NCI-H748 treated with DMSO at 0.1 percent for 48 hours (cell line): ENCODE measurements at places on chromosomes 5 and 9.
A peak's percentile ranks its signal among the peaks of the same experiment; 100 is the strongest.

- DNase-seq = no peak
Observed at GRCh38 chr5:168969326-168969886, 331.5 kb downstream of the SLIT3 start.

DNA sequence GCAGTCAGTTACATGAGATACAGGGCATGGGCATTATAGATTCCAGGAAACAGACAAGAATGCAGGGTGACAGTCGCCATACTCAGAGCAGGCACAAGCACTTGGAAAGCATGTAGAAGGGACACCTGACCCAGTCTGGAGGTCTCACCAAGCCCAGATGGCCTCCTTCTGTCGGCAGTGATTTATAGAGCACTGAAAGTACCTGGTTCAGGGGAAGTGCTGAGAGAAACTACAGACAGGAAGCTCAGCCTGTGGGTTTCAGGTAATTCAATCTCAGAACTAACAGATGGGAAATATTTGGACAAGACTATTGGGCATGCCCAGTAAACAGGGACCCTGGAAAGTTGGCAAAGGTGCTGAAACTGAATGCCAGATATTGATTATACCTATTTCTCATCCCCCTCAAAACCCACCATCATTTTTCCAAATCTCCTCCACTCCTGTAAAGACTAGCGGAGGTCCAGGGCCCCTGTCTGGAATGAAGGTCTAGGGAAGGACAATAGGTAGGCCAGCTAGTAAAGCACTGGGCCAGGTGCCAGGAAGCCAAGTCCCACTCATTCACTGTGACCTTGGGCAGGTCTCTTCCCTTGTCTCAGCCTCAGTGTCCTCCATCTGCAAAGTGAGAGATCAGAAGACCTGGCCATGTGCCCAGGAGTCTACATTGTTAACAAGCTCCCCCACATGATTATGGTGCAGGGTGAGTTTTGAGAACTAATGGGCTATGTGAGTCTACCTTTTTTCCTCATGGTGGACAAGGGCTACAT is 26.9 kb downstream of the KLHL3 start:
- no peak for DNase-seq

DNA sequence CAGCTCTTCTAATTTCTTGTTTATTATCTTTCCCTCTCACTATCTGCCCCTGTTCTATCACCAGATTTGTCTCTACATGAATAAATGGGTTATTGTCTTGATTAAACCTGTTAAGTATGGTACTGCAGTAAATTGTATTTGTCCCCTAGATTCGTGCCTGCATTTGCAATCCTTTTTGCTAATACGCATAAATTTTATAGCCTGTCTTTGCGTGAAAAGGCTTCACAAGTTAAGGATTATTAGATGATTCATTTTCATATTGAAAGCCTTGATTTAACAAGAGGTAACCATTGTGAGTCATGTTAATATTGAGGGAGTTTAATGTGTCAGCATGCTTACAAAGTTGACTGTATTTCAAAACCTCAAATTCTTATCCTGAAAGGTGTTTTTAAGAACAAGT is 204.6 kb downstream of the PCSK1 start:
- no peak for DNase-seq

DNA sequence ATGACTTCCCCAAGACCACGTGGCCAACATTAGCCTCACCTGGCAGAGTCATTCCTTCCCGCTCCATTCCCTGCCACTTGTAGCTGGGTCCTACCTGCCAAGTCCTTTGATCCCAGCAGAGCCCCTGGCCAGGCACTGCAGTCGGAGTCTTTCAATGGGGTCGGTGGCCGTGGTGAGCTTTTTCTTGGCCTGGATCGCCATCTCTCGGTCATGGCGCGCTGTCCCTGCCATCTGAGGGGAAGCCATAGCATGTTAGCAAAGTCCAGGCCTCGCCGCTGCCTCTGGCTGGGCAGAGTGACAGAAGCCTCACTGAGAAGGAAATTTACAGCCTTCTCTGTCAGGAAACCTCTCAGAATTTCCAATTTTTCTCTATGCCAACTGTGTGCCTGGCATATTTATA is 17.5 kb downstream of the CAPSL start:
- peak; percentile 35 for DNase-seq

DNA sequence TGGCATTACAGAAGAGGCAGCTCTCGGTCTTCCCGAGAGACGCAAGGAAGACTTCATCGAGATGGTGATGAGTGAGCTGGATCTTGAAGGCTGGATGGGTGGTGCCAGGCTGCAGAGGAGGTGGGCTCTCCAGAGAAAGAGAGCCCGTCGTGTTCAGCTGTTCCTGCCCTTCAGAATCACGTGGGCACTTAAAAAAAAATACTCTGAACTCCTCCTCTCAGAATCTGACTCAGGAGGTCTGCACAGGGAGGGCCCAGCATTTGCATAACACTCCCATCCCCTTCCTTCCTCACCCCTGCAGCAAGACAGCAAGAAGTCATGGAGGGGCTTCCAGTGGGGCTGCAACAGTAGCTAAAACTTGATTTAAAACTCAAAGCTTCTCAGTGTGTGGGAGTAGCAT is 203.0 kb downstream of the ATPSCKMT start:
- DNase-seq = no peak

DNA sequence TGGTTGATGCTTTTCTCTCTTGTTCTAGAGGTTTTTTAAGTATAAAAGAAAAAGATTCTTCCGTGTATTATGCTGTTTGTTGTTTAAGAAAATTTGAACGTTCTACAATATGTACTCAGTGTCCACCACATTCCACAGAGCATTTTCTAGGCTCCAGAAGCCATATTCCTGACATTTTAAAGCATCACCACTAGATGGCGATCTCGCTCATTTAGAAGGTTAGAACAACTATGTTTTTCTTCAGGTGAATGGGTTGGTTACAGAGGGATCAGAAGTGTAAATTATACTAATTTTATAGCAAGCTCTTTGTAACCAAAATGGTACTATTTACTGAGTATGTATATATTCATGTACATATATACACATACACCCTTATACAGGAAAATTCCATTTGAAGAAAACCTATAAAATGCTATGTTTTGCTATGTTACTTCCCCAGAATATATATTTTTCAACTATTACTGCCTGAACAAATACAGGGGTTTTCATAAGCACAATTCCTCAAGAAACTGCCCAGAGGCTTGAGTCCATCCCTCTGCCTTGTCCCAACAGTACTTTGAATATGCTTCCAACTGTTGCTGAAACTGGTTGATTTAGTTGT is 284.3 kb downstream of the CCDC171 start:
- peak; percentile 64 for DNase-seq

- peak; percentile 70 for DNase-seq
Observed at GRCh38 chr5:10364186-10364689, 10.7 kb downstream of the MARCHF6 start.

DNA sequence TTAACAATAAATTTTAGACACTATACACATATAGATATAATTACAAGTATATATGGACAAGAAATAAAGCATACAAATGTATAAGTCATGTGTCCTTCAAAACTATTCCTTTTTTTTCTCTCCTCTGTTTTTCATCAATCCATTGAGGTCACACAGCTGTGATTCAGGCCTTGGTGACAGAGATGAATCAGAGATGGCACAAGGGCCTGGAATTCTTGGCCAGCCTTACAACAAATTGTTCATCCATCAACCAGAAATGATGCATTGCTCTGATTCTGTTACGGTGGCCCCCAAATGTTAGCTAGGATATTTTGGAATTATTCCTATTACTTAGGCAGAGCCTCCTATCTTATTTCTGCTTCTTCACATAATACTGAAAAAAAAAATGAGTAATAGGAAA is 108.7 kb upstream of the MPDZ start:
- DNase-seq = no peak

DNA sequence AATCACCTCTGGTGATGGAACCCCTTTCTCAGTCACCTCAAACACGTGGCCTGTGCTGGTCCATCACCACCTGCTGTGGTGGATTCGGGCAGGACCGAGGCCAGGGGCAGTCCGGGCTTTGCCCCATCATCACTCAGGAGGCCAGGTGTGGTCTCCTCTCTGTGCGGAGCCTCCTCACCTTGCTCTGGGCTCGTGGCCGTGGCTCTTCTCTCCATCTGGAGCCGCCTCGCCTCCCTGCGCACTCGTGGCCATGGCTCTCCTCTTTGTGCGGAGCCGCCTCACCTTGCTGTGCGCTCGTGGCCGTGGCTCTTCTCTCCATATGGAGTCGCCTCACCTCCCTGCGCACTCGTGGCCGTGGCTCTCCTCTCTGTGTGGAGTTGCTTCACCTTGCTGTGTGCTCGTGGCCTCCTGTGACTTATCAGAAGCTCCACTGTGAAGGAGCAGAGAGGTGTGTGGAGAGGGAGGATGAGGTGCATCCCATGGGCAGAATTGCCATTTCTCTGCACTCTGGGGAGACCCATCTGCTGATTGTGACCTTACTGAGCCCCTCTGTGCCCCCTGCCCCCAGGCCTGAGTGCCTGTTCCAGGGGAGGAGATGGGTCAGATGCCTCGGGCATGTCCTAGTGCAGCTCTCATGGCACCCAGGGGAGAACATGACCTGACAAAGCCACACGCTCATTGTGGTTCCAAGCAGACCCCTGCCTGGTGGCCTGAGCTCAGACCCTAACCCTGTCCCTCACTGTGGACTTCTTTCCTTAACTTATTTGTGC is 276.6 kb upstream of the IRX2 start:
- DNase-seq = no peak
